ENCODE measurements at places on chromosomes 1 and 21.

DNA sequence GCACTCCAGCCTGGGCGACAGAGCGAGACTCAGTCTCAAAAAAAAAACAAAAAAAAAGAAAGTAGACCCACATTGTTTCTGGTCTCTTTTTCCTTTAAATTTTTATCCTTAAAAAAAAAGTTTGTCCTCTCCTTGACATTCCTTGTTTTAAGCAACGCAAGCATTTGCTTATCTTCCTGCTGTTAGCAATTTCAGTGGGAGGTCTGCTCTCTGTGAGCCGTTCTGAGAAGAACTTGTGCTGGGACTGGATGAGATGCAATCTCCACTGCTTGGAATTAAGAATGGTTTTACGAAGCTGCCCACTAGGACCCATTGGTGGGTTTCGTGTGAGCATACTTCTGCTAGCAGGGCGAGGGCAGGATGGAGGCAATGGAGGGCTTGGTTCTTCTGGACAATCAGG is 225.1 kb upstream of the TMEM51 start:
- no peak for DNase-seq

DNA sequence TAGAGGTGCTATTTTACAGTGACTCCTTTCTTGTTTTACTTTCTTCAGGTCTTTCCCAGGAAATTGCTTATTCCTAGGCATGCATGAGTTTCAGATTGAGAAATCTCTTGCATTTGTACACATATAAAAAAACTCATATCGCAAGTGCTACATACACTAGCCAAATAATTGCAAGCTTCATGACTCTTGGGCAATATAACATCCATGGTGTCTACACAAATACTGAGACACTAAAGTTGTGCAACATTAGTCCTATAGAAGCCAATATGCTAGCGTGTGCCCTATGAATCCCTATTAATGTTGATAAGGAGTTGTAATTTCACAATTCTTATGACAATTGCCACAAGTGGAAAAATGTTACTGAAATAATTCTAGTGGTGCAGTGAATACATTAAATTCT is 591.0 kb downstream of the ADGRL2 start:
- DNase-seq, result no peak

DNA sequence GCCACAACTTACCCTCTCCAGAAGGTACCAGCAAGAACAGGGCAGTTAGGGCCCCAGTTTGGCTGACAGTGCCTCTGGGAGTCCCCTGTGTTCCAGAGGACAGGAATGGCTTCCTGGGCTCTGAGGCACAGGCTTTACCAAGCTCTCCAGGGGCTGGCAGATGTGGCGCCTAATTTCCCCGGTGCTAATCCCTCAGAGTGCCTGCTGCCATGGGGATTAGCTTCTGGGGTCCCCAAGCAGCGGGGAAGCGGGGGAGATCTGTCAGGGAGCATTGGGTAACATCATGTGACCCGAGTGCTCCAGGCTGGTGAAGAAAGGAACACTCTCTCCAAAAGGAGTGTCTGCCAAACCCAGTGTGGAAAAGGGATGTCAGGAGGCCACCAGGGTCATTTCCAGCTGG is at the start of gene LACTBL1:
Gene LACTBL1 (minus strand): TSS at position 107 of the 400 bp plus-strand sequence. CDS start 550 bp downstream, outside the sequence.
- DNase-seq, result no peak

DNA sequence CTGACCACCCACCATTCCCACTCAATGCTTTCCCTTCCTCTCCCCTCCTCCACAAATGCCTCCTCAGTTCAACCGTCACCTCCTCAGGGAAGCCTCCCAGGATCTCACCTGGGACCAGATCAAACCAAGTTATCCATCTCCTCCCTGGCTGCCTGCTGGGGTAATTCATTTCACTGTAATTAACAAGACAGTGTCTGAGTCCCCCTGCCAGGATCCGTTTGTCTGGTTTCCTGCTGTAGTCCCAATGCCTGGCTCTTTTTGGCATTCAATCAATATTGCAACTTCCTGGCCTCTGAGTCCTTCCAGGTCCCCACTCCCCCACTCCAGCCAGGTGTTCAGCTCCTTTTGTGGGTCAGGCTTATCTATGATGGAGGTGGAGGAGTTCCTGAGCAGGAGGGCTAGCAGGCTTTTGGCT is 687.7 kb downstream of the PTPRU start:
- DNase-seq, result no peak

DNA sequence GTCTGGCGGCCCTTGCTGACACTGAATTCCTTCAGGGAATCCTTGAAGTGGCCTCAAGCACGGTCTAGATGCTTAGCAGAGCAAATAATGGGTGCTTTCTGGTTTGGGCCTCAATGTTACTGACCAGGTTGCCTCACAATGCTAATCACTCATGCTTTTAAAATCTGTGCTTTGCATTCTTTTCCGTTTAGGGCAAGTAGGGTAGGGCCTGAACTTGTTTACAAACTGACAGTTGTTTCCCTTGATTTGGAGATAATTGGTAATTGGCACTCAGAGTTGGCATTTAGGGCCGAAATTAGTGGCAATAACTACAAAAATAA is 1.4 kb downstream of the VPS13D start:
- DNase-seq, result no peak

GRCh38 chr1:227058321-227058751 is 118.2 kb downstream of the COQ8A start:
- no peak for DNase-seq

DNA sequence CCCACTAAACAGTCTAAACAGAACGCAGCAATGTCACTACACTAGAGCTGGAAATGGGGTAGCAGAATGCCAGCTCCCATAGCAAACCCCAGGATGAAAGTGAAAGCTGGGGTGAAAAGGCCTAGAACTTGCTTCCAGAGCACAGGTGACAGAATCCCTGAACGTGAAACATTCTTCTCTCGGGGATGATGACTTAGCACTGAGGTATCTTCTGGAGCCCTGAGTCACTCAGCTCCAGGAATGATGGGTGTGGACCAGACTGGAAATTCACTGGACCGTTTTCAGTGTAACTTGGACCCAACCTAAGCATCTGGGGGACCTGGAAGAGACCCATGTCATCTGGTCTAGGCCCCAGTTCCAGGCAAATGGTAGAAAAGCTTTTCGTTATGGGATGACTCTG is 108.9 kb downstream of the CDC7 start:
- DNase-seq, result no peak

DNA sequence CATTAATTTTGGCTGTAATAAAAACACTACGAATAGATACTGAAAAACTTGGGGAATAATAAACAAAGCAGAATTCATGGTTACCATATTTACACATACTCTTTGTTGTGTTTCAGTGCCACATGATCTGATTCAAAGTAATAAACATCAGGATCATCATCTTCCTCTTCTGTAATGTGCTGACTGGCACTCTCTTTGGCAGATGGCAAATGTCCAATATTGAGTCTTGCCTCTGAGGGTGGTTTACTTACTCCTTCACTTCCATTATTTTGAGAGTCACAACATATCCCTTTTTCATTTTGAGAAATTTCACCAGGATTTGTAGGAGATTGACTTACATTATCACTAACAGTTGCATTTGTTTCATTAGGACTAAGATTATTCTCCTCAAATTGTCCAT is 50.7 kb downstream of the ZZZ3 start:
- no peak for DNase-seq

- DNase-seq, result no peak
Measured at GRCh38 chr21:29704719-29705118, 235.1 kb downstream of the GRIK1 start.

GRCh38 chr1:178784131-178784536 is 59.1 kb downstream of the RALGPS2 start:
- no peak for DNase-seq

- DNase-seq, result no peak
Measured at GRCh38 chr1:69570356-69570755, 2.6 kb downstream of the LRRC7 start.

- no peak for DNase-seq
Measured at GRCh38 chr21:32812035-32812434, 40.5 kb upstream of the PAXBP1 start.

DNA sequence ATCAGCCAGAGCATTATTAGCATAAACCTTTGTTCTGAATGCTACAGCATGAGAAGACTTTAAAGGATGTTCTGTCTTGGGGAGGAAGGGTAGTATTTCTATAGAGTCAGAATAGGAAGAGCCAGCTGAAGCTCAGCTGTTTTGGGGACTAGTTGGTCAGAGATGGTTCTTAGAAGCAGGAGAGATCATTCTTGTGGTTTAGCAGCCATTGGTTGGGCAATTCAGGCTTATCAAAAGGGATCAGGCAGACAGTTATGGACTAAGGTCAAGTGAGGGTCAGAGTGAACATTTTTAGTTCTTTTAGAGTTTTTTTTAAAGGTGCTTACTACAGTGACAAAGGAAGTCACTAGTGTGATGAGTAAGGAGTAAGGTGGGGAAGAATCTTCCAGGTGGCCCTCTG is 245.5 kb downstream of the RPS6KC1 start:
- no peak for DNase-seq

DNA sequence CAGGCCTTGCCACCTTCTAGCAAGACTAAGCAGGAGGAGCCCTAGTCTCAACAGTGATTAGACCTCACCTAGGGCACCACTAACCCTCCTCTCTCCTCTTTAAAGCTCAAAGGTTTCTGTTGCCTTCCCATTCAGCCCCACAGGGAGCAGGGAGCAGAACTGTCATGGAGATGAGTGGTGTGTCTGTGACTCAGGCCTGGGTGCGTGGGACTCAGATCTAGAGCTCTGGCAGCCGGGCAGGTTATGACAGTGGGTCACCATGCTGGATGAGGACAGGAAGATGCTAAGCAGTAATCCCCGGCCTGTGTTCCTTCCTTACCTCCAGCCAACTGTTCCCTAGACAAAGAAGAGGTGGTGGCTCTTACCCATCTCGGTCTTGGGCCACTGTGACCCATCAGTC is 60.1 kb upstream of the COA6 start:
- DNase-seq, result no peak

DNA sequence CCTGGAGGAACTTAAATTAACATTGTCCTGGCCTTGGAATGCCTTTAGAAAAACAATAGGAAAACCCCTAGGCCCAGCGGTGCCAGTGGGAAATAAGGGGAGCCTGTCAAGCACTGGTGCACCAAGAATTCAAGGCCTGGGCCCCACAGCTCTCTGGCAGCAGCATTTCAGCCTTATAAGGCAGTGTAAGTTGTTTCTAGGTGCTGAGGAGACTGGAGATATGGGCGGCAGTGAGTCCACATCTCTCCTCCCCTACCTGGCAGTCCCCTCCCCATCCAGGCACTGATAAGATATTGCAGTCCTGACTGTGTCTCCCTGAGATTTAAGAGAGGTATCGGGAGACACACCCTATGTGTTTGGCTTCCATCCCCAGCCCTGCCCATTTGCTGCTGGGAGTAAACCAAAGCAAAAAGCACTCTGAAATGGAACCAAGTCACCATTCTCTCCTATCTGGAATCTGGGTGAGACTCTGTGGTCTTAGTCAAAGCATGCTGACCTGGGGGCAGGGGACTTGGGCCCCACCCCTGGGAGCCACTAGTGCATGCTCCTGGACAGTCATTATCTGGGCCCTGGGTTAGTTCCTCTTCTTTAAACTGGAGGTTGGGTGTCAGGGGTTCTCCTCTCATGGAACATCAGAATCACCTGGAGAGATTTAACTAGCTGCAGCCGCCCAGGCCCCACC is 30.5 kb downstream of the DEGS1 start:
- no peak for DNase-seq

Data from midbrain (tissue), 1 donor.